CD4-positive, alpha-beta T cell treated with Interleukin-6 at 100 ng/mL for 8 hours (primary cell): ENCODE measurements at places on chromosomes 2 and 18.

- no peak for DNase-seq
Measured at GRCh38 chr18:32439241-32439640, 31.4 kb downstream of the GAREM1 start.

DNA sequence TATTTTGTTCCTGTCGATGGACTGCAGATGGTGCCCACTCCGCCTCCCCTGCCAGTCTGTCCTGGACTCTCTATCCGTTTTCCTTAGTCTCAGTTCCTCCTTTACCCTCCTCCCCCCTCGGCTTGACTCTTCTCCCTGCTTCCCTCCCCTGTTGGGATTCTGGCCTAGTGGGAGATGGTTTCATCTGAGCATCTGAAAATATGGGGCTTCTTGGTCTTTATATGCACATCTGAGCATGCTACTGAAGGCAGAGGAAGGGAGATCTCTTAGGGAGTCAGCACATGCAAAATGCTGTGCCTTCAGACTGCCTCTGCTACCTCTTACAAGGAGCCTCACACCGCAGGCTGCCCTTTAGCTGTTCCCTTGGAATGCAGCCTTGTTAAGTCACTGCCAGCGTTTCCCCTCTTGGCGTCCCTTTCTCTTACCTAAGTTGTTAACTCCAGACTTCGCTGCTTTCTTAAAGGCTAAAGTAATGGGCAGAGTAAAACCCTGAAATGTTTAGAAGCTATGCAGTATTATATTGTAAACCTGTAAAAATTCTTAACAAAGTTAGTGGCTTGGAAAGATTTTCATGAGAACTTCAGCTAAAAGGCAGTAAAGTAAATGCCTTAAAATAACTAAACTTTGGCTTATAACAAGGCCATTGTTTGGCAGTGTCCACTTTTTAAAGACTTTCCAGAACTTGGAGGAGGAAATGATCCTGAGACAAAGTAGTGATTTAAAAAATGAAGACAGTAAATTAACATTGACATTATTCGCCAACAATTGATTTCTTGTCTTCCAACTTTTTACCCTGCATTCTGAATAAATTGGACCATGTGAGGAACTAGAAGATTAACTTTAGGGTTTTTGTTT lies 49.8 kb downstream of the LDLRAD4 start:
- DNase-seq: no peak

GRCh38 chr2:22554453-22554852 lies 830.5 kb upstream of the KLHL29 start:
- DNase-seq: no peak

- no peak for DNase-seq
Measured at GRCh38 chr2:62221141-62221540, 25.2 kb downstream of the B3GNT2 start.

DNA sequence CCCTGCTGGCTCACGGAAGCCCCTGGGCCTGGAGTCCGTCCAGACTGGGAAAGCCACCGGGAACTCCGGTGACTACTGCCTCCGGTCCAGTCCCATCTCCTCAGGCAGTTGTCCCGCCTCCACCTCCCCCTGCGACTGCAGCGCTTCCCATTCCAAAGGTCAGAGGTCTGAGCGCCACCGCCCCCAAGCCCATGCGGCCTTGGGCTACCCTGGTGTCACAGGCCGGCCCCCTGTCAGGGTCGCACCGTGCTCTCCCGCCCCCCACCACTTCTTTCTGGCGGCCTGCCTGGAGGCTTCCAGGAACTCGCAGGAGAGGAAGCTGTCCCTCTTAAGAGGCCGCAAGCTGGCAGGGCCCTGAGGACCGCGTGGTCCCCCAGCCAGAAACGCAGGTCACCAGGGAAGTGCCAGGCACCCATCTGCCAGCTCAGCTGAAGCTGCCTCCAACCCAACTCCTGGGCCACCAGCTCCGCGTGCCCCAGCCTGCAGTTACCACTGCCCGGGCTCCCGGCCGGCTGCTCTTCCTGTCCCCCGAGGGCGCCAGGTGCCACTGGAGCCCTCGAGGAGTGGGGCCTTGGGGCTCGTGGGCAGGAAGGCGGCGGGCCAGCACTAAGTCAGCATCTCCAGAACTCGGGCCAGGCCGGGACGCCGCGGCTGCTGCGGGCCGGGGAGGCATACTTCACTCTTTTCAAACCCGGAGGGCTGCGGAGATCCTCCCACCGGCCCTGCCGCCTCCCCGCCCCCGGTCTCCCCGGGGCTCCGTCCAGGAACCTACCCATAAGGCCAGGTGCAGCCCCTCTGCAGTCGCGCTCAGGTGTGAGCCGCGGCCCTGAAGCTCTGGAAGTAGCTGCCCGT lies 83.3 kb upstream of the POMC start:
- peak; percentile 26 for DNase-seq

DNA sequence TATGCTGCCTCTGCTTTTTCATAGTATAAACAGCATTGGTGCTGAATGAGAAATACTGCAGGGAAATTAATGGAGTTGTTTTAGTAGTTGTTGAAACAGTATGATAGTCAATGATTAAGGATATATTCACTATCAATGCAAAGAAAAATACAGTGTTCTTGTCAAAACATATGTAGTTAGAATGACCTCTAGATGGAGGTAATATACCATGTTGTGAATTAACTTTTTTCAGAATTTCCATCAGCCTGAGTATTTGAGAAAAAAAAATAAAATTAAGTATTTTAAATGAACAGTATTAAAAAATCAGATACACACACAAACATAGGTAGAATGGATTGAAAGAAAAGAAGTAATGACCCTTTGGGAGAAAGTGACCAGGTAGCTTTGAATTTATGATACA lies 59.5 kb downstream of the RMDN2 start:
- no peak for DNase-seq

DNA sequence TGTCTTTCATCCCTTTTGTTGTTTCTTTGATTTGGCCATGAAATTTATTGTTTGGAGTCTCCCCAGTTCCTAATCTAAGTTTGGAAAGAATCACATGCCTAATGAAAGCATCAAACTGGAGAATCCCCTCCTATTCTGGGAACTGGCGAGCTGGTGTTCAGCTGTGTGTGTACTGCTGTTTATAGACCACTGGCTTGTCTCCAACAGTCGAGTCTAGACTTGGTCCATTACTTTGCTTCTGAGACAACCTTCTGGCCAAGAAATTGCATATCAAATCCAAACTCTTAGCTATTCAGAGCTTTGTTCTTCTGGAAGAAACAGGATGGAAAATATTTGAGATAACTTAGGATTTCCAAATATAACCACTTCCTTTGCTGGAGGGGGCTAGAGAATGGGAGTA lies 111.5 kb upstream of the THSD7B start:
- no peak for DNase-seq

DNA sequence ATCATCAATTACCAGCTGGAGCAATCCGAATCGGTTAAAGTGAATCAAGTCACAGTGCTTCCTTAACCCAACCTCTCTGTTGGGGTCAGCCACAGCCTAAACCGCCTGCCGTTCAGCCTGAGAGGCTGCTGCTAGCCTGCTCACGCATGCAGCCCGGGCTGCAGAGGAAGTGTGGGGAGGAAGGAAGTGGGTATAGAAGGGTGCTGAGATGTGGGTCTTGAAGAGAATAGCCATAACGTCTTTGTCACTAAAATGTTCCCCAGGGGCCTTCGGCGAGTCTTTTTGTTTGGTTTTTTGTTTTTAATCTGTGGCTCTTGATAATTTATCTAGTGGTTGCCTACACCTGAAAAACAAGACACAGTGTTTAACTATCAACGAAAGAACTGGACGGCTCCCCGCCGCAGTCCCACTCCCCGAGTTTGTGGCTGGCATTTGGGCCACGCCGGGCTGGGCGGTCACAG lies 496 bp upstream of the ITGA4 start:
- DNase-seq: peak; percentile 82

DNA sequence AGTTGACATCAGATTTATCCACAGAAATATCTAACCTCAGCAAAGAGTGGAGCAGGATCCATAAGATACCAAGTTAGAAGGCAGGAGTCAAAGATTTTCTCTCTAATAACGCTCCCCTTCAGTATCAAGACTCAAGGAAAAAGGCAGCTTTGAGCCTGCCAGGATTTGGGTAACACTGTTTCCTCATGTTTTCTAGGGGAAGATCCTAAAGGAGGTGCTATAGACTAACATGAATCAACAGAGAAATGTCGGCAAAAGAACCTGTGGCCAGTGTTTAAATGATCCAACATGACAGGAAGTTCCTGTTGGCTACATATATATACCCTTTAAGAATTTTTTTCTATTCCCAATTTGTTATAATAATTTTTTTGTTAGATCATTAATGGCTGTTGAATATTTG lies 402.3 kb downstream of the TGIF1 start:
- DNase-seq: no peak

- DNase-seq: no peak
Measured at GRCh38 chr2:12051831-12052230, 305.4 kb downstream of the LPIN1 start.

DNA sequence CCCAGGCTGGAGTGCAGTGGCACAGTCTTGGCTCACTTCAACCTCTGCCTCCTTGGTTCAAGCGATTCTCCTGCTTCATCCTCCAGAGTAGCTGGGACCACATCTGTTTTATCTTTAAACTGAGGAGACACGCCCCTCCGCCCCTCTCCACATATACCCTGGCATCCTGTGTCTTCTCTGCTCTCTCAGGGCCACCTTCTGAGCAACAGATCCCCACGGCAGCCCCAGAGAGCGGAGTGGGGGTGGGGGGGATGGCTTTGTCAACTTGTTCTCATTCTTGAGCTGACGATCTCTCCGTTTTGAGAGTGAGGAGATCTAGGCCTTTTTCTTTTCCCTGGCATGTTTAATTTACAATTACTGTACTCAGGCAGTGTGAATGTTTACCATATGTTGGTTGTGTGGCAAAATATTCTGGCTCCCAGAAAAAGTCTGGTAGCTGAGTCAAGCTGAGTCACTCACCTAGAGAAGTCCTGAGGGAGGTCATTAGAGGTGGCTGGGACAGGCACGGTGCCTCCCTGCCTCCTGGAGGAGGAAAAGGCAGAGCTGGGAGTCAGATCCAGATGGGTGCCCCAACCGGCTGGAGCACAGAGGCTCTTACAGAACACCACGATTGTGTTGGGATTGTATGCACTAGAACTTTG lies 19.5 kb upstream of the ID2 start:
- no peak for DNase-seq

DNA sequence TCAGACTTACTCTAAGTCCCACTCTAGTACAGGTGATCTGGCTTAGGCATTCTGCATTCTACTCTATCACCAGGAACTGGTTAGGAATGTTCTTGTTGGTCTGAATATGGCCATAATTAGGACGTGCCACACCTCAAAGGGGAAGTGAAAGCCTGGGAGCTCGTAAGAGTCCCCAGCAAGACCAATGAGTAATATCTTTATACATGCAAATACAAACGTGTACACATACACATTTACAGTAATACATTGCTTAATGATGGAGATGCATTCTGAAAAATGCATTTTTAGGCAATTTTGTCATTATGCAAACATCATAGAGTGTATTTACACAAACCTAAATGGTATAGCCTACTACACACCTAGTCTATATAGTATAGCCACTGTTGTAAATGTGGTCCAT lies 19.5 kb upstream of the ERCC3 start:
- DNase-seq: no peak

- no peak for DNase-seq
Measured at GRCh38 chr18:69444221-69444620, 43.5 kb downstream of the DOK6 start.

DNA sequence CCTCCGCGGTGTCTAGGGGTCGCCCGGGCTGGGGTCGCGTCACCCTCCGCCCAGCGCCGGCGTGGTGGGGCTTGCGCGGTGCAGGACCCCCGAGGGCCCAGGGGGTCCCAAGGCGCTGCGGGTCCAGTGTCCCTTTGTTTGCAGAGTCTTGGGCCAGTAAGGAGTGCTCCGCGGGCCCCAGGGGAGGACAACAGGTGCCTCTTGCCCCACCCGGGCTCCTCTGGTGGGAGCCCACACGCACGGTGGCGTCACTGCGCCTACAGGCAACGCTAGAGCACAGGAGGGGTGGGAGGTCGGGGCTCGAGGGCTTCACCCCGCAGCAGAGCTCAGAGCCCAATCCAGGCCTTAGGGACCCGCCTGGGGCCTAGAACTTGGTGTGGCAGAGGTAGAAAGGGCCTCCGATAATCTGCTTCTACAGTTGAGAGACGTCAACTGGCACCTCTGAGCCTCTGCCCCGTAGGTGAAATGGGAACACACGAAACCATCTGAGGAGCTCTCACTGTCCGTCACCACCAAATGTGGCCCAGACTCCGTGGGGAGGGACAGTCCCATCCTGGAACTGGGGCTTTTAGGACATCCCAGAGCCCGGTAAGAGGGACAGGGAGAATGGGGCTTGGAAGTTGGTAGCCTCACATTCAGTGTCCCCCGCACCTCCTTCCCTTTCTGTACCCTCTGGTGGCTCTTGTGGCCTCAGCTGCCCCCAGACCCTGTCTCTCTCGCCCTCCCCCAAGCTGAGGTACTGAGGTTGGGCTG lies 1.4 kb downstream of the ARID5A start:
- peak; percentile 53 for DNase-seq

DNA sequence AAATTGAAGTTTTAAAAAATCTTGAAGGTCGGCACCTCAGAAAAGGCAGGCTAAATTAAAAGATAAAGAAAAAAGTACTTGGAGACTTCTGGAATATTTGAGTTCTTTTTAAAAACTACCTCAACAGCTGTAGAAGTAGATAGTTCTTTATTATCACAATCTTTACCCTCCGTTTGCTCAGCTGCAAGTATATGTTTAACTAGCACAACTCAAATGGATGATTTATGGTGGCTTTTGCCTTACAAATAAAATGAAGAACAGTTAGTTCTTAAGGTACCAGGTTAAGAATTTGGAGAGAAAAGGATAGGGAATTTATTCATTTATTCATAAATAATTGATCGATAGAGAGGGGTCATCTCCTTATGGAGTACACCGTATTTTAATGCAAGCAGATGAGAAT lies 237.6 kb upstream of the FOSL2 start:
- no peak for DNase-seq

DNA sequence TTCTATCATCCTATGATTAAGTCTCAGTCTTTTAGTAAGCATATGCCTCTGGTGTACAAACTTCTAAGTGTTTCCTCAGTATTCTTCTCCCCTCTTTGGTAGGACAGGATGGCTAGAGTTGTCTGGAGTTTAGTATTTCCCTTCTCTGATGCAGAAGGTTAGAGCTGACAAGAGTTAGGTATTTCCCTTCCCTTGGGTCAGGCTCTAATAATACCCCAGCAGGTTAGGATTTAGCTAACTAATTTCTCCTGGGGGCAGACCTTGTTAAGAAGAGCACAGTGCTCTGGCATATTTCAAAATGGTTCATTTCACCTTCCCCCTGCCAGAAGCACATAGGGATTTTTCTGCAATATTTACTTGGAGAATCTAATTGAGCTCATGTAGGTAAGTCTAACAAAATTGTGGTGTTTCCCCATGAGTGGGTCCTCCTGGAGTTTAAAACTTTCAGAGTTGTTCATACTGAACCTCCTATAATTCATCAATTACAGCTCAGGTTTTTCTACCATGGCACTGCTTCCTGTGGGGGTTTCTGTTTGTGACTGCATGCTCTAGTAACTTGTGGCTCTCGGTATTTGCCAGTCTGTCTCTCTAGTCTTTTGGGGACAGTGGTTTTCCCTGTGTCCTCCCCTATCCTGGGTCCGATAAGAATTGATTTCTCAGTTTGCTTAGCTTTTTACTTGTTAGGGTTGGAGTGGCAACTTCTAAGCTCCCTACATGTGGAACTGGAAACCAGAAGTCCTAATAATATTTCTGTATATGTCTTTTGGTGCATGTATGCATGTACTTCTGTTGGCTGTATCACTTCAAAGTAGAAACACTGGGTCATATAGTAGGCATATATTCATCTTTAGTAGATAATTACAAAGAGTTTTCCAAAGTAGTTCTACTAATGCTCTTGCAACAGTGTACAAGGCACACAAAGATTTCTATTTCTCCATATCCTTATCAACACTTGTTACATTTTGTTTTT lies 77.7 kb downstream of the GDF7 start:
- DNase-seq: no peak

GRCh38 chr2:182941919-182942318 lies 75.5 kb upstream of the FRZB start:
- DNase-seq: no peak
